ENCODE measurements at places on chromosomes 4 and X.

DNA sequence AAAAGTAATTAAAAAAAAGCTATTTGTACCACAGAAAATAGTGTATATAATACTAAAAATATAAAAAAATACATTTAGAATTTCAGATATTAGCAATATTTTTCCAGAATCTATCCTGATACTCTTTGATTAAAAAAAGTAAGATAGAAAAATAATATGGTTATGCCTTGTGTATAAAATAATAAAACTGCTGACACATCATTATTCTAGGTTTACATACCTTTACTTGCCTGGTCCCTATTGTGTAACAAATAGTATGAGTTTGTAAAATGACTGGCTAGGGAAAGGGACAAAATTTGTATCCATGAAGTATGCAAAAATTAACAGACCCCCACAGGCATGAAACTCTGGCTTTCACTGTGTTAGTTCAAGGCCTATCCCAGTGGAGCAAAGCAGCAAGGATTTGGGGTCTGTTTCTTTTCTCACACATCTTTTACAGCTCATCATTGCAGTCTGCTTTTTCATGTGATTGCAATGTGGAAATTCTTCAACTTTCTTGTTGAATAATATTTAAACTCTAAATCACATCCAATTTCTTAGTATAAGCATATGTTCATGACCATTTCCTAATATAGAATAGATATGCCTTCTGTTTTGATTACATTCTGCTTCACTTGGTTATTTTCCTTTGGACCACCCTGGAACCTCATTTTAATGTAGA is 136.7 kb upstream of the PCDH18 start:
- DNase-seq: no peak

GRCh38 chr4:115201042-115201330 is 87.6 kb upstream of the NDST4 start:
- no peak for DNase-seq

- DNase-seq: no peak
These were observed 17.5 kb downstream of the PALLD start for GRCh38 chr4:168514249-168514852.

DNA sequence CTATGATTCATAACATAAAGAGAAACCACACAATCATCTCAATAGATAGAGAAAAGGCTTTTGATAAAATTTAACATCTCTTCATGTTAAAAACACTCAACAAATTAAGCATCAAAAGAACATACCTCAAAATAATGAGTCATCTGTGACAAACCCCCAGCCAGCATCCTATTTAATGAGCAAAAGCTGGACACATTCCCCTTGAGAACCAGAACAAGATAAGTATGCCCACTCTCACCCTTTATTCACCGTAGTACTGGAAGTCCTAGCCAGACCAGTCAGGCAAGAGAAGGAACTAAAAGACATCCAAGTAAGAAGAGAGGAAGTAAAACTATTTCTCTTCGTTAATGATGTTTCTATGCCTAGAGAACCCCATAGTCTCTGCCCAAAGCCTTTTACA is 507.2 kb downstream of the PABPC4L start:
- no peak for DNase-seq

- peak; percentile 6 for DNase-seq
These were observed 802.0 kb downstream of the RPA4 start for GRCh38 chrX:97685753-97686152.

GRCh38 chrX:22357621-22358020 is 84.9 kb downstream of the CBLL2 start:
- no peak for DNase-seq

DNA sequence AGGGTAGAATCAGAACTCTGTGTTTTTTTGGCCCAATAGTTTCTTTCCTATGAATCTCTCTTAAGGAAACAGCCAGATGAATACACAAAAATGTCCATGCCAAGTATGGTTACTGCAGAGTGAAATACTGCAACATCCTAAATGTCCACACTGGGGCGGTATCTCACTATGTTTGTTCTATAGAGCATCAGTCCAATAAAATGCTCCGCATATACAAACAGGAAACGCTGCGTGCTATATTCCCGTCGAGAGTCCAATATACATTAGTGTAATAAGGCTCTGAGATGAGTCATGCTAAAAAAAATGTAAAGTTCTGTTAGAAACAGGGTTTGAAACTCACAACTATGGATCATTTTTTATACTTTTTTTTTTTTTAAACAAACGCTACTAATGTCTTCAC is 72.9 kb upstream of the ENOX2 start:
- DNase-seq: no peak

GRCh38 chr4:17502756-17503155 is 9.1 kb downstream of the QDPR start:
- no peak for DNase-seq

DNA sequence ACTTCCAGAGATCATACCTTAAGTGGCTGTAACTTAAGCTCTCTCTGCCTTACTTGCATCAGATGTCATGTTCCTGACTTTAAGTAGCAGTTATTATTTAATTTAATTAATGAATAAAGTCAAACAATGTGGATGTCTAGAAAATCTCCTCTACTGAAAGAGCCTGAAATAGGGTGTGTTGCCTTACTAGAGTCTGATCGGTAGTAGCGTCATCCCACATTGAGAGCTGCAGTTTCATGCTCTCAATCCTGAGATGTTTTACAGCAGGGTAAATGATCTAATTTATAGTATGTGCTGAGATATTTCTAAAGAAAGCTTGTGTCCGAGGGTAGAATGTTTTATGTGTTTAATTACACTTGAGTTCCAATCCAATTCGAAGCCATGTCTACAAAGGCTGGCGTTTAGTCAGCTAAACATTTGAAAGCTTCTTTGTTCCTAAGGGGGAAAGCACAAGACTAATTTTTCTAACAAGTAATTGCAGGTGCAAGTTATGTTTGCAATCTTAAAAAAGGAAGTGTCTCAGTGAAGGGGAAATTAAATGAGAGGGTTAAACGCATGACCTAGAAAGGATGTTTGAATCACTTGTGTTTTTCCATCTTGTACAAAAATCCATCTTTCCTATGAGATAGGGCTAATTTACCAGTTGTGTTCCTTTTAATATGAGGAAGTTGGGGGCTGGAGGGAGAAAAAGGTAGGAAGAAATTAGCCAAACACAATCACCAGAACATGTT is 391.0 kb upstream of the MAGEB2 start:
- DNase-seq: no peak
